Lung microvascular endothelial cell (primary cell): ENCODE measurements at places on chromosomes 12 and 14. TPM values are rescaled to one million over a fixed set of nuclear protein-coding genes. Genes with fewer than 3 reads are reported as not detected.

The KRT7 gene
- total RNA-seq, result 6.7 and 121 TPM in 2 replicates

The LALBA gene
- total RNA-seq, result not detected in 2 replicates

The FAM186B gene
- under 0.01 and 0.22 TPM in 2 replicates for total RNA-seq

The PTPN6 gene
- 2.2 and 3.2 TPM in 2 replicates for total RNA-seq

- DNase-seq, result no peak
Measured at GRCh38 chr12:90280564-90281058, 572.0 kb upstream of the ATP2B1 start.

GRCh38 chr12:132384916-132385774, 55.8 kb upstream of the GALNT9 start:
- no peak for DNase-seq

GRCh38 chr14:75381642-75382041, 46.2 kb upstream of the JDP2 start:
- DNase-seq, result no peak

- DNase-seq, result no peak
Measured at GRCh38 chr14:94890785-94891184, 120.9 kb upstream of the GSC start.

DNA sequence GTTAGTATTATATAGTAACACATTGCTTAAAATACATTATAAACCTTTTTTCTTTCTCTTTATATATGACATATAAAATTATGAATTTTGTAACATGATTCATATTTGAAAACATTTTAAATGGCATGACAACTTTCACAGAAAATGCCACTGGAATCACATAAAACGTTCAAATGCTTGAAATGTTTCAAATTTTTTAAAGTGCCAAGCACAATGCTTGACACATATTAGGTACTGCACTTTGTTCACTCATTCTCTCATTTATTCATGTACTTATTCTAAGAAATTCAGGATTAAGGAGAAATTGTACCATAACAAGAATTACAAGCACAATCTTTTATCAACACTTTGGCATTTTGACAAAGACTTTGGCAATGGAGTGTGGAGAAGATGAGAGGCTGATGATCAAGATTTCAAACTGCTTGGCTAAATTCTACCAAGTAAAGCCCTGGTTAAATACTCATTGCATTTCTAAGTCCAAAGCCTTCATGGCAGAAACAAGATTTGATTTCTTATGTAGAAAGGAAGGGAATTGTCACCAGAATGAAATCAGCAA, 232.2 kb downstream of the C12orf50 start:
- no peak for DNase-seq

GRCh38 chr14:98252820-98253219, 1019.2 kb downstream of the BCL11B start:
- DNase-seq, result no peak

DNA sequence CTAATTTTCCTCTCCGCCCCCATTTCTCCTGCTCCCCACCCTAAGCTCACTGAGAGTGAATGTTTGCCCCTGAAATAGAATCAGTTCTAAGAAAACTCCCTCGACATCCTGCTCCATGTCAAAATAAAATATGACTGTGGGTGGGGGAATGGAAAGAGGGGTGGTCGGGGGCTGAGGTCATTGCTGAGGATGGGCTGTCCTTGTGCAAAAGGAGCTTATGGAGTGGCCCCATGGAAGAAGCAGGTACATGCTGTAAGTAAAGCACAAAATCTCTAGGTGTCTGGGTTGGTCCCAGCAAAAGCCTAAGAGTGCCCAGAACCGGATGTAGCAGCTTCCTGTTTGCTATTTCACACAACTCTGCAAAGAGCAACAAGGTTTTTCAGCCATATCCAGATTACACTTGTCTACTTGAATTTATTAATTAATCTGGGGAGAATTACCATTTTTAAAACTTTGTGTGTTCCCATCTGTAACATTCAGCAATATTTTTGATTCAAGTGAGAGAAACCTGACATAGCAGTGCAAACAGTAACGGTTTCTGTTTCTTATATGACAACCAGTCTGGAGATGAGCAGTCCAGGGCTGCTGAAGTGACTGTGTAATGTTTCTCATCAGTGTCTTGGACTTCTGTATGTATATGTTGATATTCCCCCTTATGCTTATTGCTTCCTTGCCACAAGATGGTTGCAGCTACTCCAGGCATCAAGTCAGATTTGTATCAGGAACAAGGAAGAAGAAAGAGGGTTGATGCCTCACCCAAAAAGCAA, 40.4 kb upstream of the GZMB start:
- DNase-seq, result no peak

DNA sequence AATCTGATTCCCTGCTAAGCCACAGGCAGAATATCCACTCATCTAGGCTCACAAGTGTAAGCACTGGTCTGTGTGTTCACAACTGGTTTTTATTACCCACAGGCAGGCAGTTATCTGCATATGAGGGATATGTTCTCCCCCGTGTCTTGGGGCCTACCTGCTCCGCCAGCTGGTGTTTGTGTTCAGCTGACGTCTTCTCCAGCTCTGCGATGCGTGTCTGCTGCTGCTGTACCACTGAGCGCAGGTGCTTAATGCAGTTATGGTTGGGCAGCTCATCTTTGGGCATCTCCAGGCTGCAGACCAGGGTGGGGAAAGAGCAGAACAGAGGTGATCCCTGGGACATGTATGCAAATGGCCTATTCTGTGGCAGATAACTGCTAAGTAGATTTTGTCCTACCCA, 13.7 kb downstream of the RNF41 start:
- DNase-seq, result no peak

GRCh38 chr12:103748002-103748401, 93.0 kb downstream of the NT5DC3 start:
- DNase-seq, result no peak

DNA sequence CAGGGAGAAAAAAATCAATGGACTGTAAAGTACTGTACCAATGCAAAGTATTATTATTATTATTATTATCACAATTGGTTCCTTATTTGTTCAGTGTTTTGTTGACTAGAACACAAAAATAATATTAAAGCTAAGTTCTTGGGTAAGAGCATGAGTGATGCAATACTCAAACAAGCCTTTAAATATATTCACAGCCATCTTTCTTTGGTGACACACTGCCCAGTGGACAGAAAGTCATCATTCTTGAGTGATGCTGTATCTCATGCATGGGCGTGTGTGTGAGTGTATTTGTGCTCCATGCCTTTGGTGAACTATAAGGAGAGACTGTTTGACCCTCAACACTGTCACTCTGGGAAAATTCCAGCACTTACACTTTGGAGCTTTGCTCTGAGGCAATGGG, 93.6 kb downstream of the KCNK10 start:
- DNase-seq, result no peak

- DNase-seq, result peak; percentile 10
Measured at GRCh38 chr14:71130491-71131179, 223.4 kb downstream of the PCNX1 start.

DNA sequence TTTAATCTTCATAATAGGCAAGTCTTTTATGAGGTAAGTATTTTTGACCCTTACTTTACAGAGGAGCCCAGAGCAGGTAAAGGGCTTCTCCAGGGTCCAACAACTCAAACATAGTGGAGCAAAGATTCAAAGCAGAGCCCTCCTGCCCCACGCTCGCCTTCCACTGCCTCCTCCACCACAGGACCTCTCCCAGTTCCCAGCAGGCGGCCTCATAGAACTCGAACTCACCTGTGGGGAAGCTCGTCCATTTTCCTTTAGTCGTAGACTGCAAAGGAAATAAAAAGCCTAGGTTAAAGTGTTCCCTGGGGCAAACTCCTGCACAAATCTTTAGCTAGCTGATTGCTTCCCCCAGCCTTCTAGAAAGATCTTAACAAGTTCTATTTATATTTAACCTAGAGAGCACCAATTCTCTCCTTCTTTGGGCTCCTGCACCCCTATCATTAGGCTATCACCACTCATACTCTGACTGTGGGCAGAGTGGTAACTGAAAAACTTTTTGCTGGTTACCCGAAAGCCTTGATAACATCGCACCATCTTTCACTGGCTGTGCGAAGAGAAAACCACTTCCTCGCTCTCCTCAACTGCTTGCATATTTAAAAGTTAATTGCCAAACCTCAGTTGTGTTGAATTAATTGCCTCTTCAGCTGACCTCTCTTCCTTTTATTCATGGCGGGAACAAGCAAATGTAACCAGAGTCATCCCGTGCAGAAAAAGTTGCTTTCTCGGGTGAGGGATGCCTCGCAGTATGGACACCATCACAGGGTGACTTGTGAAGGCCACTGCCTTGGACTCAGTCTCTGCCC, 299.6 kb downstream of the DPF3 start:
- DNase-seq, result no peak

DNA sequence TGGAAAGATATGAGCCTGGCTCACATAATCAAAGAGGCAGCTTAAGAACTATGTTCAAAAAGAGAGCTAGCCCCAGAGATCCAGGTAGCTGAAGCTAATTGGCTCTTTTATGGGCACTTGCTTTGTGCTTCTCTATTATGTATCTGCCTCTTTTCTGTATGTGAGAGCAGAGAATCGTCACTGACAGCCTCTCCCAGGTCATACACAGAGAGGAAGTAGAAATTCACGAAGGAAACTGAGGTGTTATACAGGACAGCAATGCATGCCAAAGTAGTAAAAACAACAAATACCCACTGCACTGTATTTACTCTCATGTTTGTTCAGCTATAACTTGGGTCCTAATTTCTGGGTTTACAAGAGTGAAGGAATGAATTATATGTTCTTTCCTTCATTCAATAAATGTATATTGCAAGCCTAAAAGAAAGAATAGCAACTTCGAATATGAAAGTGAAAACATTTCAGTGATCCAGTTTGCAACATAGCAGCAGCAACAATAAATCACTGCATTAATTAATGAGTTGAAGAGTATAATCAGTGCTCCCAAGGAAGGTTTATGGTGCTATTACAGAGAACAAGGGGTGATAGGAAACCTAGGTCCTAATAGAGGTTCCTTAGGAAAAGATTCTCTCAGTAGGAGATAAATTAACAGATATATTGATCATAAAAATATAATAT, 47.1 kb upstream of the ATXN7L3B start:
- DNase-seq, result no peak

- peak; percentile 92 for DNase-seq
Measured at GRCh38 chr14:67622675-67623074, 3.0 kb downstream of the ARG2 start.

DNA sequence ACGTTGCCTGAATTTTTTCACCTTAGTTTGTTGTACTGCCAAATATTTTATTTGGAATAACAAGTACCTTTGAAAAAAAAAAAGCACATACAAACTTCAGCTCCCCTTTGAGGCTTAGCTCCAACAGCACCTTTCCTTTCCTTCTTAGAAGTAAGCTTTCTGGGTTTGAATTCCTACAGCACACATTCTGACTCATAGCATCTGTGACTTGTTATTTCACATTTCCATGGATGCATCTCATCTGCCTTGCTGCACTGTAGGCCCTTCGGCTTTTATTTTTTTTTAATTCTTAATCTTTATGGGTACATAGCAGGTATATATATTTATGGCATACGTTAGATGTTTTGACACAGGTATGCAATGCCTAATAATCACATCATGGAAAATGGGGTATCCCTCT, 7.2 kb downstream of the LGALS3 start:
- no peak for DNase-seq

- no peak for DNase-seq
Measured at GRCh38 chr12:6912164-6912935, 2.0 kb upstream of the ENO2 start.

- no peak for DNase-seq
Measured at GRCh38 chr14:30710876-30711275, 88.8 kb downstream of the SCFD1 start.

- no peak for DNase-seq
Measured at GRCh38 chr14:104016873-104017650, 68.4 kb upstream of the ASPG start.

GRCh38 chr14:75497191-75497590, 25.1 kb upstream of the BATF start:
- DNase-seq, result no peak

GRCh38 chr14:69501423-69501838, 16.9 kb downstream of the PLEKHD1 start:
- no peak for DNase-seq

GRCh38 chr14:93744176-93744575, 44.1 kb downstream of the PRIMA1 start:
- DNase-seq, result no peak

DNA sequence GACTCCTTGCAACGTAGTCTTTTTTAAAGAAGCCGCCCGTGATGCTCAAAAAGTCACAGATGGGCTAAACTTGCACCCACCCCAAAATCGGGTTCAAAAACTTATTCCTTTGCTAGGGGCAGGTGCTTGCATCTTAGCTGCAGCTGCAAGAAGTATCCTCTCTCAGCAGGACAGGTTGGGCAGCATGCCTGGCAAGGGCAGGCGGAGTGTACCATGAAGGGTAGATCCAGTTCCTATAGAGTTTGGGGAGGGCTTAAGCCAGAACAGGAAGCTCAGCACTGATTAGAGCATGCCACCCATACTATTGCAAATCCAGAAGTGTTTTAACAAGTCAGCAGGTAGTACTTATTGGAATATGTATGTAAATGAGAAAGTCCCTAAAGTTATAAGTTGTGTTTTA, 48.7 kb downstream of the CPM start:
- no peak for DNase-seq

GRCh38 chr12:89038831-89039512, 313.3 kb downstream of the DUSP6 start:
- no peak for DNase-seq
